ENCODE measurements at places on chromosomes 16 and 17. TPM values are rescaled to one million over a fixed set of nuclear protein-coding genes. Genes with fewer than 3 reads are reported as not detected.

SOX8 gene
- total RNA-seq, result 0.30 TPM

CHST5 gene
- total RNA-seq, result not detected

DDX42 gene
- total RNA-seq, result 65.4 TPM

OSGIN1 gene
- total RNA-seq, result 0.97 TPM

All from epithelial cell of umbilical artery (primary cell).